Activated CD4-positive, alpha-beta T cell treated with anti-CD3 and anti-CD28 coated beads for 1 hour (primary cell): ENCODE measurements at places on chromosomes 3 and 15.

DNA sequence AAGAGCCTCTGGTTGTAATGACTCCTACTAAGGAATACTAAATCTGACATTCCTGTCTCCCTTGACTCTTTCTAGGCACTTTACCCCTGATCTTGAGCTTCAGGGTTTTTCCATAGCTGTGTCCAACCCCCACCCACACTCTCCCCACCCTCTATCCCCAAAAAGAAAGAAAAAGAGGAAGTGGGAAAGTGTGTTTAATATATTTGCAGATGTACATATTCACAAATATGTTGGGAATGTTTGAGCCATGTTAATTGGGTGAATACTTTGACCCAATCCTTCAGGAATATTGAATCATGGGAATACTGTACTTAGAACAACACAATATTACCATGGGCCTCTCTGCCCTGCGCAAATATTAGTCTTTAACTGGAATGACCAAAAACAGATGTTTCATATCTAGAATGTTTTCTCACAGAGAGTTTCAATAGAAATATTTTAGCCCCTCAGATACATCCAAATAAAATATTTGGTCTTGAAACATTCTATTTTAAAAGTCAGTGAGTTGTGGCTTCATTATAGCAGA lies 19.8 kb upstream of the PFN2 start:
- no peak for DNase-seq

GRCh38 chr15:101702077-101702476 lies 22.2 kb downstream of the TARS3 start:
- no peak for DNase-seq

GRCh38 chr3:17111586-17111985 lies 226.8 kb downstream of the PLCL2 start:
- DNase-seq = no peak

GRCh38 chr3:129429080-129429451 lies 630 bp upstream of the EFCAB12 start:
- DNase-seq = no peak

GRCh38 chr3:16380421-16380820 lies 115.4 kb downstream of the OXNAD1 start:
- no peak for DNase-seq

DNA sequence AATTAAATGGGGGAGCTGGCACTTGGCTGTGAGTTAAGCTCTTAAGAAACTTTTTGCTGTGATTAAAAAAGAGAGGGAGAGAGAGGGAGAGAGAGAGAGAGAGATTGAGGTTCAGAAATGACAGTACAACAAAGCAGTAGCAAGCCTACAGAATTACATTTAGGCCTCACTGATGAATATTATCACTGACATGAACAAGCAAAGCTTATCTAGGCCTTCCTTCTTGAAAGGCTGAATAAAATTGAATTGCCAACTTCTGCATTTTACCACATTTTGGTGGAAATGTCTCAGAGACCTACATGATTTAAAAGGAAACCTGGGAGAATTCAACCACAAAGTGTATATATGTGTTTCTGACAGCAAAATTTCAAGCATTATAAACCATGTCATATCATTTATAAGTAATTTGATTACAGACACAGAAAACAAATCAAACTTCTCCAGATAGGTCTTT lies 530.8 kb downstream of the SOX2 start:
- no peak for DNase-seq

DNA sequence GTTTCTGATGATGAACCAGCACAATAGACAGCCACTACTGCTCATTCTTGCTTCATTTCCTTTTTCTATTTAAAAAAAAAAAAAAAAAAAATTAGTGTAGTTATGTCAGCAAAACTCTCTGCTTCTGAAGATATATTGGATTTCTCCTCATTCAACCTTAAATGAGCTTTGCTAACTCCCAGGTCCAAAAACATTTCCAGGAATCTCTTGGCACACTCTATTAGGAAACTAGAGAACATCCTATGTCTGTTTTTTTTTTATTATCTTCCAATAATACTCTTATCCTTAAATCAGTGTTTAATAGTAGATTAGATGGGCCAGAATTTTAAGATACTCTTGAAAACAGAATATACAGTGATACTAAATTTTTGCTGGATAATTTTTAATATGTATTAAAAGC lies 398.0 kb downstream of the NAALADL2 start:
- DNase-seq = no peak

DNA sequence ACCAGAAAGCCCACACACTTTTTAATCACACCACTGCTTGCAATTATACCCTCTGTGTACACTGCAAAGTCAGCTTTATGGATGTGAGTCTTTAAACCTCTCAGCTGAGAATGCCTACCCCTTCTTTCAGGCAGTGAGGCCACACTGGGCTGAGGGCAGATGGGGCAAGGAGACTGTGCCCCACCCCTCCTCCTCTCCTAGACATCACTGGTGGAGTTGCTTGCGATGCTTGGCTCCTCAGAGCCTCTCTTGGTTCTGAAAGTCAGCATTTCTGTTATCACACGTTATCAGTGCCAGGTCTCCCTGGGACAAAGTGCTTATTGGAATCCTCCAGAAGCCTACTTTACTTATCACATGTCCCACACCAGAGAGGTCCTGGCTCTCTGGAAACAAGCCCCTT lies 128.2 kb downstream of the ZNF621 start:
- no peak for DNase-seq

GRCh38 chr3:129352045-129352444 lies 73.4 kb downstream of the HMCES start:
- no peak for DNase-seq

GRCh38 chr15:99371180-99372103 lies 120.2 kb downstream of the LRRC28 start:
- no peak for DNase-seq

DNA sequence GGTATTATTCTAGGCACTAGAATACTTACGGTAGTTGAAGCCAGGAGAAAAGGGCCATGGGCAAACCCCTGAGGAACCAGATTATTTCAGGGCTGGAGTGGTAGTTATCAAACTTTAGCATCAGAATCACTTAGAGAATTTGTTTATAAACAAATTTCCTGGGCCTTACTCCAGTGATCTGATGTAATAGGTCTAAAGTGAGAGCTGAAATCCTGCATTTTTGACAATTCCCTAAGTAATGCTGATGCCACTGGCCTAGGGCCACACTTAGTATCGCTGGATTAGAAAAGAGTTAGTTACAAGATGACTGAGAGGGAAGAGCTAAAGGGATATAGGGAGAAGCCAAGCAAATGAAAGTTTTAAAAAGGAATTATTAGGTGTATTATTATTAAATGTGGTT lies 412.5 kb upstream of the THRB start:
- DNase-seq = no peak

GRCh38 chr3:127408022-127408683 lies 120.3 kb upstream of the PRR20G start:
- DNase-seq = no peak

DNA sequence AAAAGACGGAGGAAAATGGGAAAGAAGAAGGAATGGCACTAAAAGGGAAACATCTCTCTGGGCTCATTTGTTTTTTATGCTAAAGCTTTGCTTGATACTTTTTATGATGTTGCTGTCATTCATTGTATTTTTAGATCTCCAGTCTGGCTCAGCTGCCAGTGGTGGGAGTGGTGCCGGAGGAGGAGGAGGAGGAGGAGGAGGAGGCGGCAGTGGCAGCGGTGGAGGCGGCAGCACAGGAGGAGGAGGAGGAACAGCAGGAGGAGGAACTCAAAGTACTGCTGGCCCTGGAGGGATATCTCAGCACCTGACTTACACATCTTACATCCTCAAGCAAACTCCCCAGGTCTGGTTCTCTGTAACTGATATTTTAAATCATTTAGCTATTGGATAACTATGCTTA lies 49.6 kb downstream of the MAP6D1 start:
- DNase-seq = no peak

DNA sequence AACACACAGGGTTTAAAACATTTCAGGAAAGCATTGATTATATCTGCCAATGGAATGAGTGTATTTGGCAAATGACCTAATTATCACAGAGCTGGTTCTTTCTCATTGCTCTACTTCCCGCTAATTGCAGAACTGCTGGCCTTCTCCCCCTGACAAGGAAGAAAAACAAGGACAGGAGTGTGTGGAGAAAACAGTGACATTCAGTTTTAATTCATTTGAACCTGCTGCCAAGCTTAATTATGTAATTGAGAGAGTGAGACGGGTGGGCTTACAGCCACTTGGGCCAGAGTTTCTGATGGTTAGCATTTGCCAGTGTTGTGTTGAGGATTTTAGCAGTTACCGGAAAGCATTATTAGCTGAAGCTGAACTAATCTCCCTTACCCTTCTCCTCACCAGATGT lies 301.4 kb downstream of the RBMS3 start:
- DNase-seq = no peak

GRCh38 chr3:118098827-118099226 lies 935.8 kb downstream of the IGSF11 start:
- DNase-seq = no peak

- DNase-seq = no peak
These were observed 177.7 kb downstream of the ISL2 start for GRCh38 chr15:76514282-76514681.

GRCh38 chr3:186997473-186997939 lies 67.2 kb downstream of the ST6GAL1 start:
- no peak for DNase-seq

- no peak for DNase-seq
These were observed 30.5 kb upstream of the CLDN16 start for GRCh38 chr3:190357468-190357867.

GRCh38 chr15:44102675-44103254 lies 92.3 kb downstream of the FRMD5 start:
- no peak for DNase-seq

- DNase-seq = no peak
These were observed 54.0 kb upstream of the MYZAP start for GRCh38 chr15:57537488-57538264.

DNA sequence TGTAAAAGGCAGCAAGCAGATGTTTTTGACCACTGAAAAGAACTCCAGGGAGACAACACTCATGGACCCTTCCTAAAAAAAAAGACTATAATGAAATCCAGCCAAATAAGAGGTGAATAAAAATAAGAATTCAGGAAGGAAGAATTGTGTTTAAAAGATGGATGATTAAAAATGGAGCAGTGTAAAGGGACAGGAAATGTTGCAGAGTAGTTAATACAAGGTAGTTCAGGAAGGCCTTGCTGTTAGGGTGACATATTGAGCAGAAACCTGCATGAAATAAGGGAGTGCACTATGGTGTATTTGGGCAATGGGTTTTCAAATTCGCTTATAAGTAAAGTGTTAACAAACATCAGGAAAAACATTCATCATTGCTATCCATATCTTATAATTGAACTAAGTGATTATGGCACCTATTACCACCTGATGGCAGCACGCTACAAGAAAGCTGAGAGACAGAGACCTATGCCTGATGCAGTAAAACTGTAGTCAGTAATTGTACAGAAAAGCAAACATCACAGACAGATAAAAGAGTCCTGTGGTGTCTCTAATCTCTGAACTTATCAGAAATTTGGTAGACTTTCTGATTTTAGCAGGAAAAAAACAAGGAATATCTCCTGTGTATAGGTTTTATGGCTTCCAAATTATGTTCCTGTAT lies 5.8 kb upstream of the DBR1 start:
- no peak for DNase-seq

DNA sequence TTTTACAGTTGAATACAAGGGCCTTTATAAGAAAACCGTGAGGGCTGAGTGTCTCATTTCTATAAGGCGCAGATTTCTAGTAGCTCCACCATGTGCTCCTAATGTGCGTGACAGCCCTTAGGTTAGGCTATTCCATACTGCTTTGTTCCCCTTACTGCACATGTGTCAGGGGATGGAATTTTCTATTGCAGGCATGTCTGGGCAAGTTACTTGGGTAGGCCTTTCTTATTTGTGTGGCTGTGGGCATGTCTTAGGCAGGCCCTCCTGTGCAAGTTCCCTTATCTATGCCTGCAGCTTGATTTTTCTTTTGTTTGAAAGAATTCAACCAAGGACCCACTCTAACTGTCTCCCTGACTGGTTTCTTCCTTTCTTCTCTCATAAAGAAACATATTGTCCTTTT lies 434.2 kb upstream of the CNTN3 start:
- DNase-seq = no peak

DNA sequence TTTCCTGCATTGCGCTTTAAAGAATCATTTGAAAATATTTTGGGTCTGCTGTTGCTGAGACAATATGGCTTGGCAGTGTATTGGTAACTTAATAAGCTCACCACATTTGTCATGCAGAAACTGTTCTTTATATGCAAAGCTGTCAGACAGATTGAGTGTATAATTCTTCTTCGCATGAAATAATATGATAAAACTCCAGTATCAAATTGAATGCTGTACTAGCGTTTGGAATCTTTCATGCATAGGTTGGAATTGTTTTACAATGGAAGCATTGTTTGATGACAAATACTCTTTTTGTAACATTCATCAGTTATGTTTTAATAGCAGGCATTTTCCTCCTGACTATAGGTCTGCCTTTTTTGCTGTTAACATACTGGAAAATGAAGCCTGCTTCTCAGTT lies 53.8 kb downstream of the RBMS3 start:
- no peak for DNase-seq

DNA sequence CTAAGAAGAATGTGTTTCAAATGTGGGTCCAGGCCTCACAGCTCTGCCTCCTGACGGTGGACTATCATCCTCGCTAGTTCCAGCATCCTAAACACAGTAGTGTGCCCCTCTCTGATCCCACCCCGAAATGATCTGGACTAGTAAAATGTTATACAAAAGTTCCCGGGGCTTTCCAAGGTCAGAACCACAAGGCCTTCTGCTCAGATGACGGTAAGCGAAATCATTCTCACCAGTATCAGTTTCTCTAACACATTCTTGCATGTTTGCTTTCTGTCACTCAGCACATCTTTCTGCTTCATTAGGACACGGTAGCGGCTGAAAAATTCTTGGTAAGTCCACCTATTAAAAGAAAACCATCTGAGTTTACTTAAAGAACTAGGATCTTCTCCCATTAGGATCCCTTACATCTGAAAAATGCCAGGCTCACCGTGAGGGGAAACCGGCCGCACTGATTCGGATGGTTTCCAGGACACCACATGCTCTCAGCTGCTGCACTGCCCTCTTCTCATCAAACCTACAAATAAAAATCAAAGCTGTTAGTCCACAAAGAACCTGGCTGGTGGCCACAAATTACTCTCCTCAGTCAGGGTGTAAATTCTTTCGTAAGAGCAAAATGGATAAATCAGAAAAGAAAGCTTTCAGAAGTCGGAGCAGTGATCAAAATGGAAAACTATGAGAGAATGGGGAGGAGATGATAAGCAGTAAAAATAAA lies 83.9 kb upstream of the MYO5C start:
- DNase-seq = no peak

- no peak for DNase-seq
These were observed 311.7 kb downstream of the NSUN3 start for GRCh38 chr3:94374439-94375161.
